Activated CD4-positive, alpha-beta memory T cell treated with anti-CD3 and anti-CD28 coated beads, Interleukin-2, amount 10 ng/mL, durations not matched to agents 7 days and 5 days (primary cell): ENCODE measurements at places on chromosomes 5 and 9. TPM values are rescaled to one million over a fixed set of nuclear protein-coding genes. Genes with fewer than 3 reads are reported as not detected.

- no peak for DNase-seq
Observed at GRCh38 chr5:12934722-12935121, 1009.8 kb downstream of the DNAH5 start.

- DNase-seq = no peak
Observed at GRCh38 chr9:121021301-121021700, 28.8 kb downstream of the C5 start.

GRCh38 chr9:38680837-38681445, 39.0 kb downstream of the FAM240B start:
- no peak for DNase-seq

The GPX8 gene
- total RNA-seq = not detected
